ENCODE measurements at places on chromosomes 7 and 10.
A peak's percentile ranks its signal among the peaks of the same experiment; 100 is the strongest.

GRCh38 chr7:11478882-11479281 lies 353.1 kb downstream of the THSD7A start:
- DNase-seq = peak; percentile 66

- peak; percentile 61 for DNase-seq
Measured at GRCh38 chr7:149209518-149210269, 14.3 kb downstream of the ZNF282 start.

DNA sequence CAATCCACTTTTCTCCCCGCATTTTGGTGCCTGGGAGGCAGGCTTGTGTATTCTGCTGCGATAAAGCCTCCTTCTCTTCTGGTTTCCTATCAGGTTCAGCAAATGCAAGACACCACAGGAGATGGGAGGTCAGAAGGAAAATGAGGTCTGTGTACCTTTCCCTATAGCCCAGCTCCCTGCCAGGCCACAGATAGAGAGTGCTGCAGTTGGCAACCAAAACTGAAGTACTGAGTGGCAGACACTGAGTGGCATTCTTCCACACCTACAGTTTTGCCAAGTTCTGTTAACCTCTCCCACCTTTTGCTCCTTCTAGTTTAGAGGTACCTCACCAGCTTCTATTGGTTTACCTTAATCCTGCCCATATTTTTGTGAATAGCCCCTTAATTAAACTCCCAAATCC lies 948.4 kb downstream of the SORCS1 start:
- DNase-seq = no peak

DNA sequence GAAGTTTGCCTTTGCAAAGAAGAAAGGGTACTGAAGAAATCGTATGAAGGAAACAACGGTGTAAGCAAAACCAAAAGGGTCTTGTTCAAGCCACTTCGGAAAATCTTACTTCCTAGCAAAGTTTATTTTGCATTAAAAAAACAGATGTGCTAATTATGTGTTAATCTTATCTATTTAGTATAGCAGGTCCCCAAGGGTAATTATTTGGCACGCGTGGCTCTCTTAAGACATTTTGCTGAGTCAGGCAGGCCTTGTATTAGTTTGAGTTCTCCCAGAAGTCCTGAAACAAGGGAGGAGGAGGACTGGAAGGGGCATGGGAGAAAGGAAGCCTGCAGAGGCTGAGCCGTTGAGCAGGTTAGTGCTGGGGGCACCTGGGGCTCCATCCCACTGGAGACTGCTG lies 44.9 kb downstream of the TMEM178B start:
- no peak for DNase-seq

- no peak for DNase-seq
Measured at GRCh38 chr7:7148798-7149481, 33.4 kb upstream of the C1GALT1 start.

- peak; percentile 33 for DNase-seq
Measured at GRCh38 chr10:71436268-71437125, 39.8 kb downstream of the CDH23 start.

DNA sequence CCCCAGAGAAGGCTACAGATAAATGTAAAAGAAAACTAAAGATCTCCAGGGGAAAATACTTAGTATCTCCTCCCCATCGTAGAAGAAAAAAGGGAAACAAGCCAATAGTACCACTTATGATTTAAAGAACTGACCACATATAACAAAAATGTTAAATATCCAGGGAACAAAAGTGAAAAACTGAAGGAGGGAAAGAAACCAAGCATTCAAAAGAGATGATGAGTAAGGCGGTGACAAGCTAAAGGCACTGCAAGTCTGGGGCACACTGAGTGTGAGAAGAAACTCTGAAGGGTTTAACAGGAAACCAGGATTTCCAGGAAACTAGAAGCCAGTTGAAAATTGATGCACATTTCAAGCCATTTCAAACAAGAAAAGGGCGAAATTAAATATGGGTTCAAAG lies 226.3 kb downstream of the AHR start:
- peak; percentile 57 for DNase-seq

DNA sequence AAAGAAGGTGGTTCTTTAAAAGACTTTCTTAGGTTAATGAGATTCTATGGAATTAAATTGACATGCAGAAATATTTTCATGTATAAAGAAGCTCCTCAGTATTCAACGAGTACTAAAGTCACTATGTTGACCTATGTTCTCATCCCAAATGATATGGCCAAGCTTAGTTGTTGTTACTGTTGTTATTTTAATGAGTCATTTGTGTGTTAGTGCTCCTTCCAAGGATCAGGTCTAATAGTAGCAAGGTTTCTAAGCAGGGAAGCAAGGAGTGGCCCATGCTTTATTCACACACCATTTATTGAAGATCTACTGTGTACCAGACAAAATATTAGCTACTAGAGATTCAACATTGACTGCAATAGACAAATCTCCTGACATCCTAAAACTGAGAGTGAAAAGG lies 41.9 kb downstream of the LRRN3 start:
- DNase-seq = no peak

GRCh38 chr10:17716161-17716560 lies 35.8 kb upstream of the TMEM236 start:
- DNase-seq = no peak
